ENCODE measurements at places on chromosomes 3 and 15.
A peak's percentile ranks its signal among the peaks of the same experiment; 100 is the strongest.

DNA sequence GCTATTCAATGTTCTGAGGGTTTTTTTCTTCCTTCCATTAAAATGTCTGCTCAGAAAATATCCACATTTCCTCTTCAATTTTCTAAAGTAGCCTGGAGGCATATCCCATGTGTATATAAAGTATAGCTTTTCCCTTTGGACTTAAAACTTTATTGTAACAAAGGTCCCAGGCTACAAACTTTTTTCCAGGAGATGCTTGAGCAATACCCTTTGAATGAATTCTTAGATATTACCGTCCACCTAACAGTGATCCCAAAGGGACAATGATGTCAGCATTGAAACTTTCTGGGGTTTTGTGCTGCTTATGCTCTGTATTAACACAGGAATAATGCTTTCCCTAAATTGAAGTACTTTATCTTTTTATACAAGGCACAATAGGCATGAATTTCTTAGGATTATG, 525.2 kb downstream of the CADM2 start:
- DNase-seq = no peak

DNA sequence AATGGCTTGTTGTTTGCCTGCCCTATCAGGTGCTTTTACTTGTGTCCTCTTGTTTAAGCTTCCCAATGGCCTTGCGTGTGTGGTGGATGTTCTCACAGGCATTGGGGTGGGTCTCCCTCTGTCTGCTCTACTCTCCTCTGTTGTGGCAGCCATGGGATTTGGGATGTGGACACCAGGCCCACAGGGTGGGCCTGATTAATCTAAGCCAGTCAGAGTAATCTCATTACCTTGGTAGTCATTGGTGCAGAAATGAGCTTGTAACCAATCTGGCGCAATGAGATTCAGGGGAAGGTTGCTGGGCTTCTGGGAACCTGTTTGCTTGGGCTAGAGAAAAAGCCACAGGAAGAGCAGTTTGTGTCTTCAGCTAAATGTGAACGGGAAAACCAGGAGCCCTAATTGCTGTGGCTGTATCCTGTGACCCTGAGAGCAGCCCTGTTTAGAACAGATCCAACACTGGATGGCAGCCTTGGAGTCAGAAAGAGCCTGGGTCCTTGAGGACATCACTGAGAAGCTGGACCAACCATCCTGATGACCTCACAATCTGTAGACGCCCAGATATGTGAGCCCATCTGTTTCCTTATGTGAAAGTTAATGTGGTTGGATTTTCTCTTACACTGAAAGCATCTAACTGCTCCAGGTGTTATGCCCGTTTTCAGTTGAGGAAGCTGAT, 157.3 kb upstream of the UBE2E1 start:
- DNase-seq = no peak

- no peak for DNase-seq
Observed at GRCh38 chr15:49752517-49752916, 131.7 kb downstream of the DTWD1 start.

DNA sequence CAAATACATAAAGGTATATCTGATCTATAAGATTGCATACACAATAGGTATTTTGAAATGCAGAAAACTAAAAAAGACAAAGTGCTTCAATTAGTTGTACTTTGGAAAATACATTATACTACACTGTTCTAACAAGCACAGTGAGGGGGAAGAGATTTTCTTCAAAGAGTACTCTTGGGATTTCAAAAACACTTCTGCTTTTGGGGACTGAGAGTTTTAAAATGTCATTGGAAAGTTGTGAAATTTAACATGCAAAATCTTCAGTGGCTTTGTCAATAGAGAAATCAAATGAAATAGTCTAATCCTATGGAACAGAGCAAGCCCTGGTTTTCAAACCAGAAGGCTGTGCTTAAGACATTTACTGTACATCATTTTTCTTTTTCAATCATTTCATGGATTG, 322.2 kb upstream of the SEMA6D start:
- DNase-seq = no peak

DNA sequence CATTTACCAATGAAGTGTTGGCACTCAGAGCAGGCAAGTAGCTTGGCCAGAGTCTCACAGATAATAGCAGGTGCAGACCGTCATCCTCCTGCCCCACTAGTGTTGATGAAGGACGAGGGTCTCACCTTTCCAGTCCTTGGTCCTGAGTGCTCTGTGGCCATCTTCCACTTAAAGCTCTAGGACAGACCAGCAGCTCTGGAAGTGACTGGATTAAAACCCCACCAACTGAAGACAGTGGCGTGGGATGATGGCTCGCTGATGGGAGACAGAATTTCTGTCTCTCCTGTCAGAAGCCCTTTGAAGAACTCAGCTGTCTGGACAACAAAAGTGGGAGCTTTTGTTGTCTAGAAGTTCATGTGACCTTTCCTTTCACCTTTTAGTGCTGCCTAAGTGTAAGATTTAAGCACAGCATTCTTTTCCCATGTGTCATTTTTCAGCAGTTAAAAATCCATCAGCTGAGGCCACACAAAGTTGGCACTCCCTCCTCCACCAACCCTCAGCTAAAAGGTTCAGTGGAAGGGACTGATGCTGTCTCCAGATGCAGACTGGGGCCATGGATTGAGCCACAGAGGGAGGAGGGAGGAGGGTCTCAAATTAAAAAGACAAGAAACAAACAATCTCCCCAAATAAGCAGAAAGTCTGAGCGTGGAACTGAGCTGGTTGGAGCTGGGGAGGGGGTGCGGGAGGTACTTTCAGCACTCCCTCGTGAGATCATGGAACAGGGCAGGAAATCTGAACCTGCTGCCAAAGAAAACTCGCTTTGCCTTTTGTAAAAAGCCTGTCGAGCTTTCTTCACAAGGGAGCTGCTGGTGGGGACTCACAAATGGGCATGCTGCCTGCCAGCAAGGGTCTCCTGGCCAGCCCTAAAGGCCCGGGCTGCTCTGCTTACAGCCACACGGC, 148.5 kb upstream of the CTDSPL start:
- no peak for DNase-seq

GRCh38 chr15:95615436-95615835, 715.1 kb upstream of the NR2F2 start:
- DNase-seq = no peak

DNA sequence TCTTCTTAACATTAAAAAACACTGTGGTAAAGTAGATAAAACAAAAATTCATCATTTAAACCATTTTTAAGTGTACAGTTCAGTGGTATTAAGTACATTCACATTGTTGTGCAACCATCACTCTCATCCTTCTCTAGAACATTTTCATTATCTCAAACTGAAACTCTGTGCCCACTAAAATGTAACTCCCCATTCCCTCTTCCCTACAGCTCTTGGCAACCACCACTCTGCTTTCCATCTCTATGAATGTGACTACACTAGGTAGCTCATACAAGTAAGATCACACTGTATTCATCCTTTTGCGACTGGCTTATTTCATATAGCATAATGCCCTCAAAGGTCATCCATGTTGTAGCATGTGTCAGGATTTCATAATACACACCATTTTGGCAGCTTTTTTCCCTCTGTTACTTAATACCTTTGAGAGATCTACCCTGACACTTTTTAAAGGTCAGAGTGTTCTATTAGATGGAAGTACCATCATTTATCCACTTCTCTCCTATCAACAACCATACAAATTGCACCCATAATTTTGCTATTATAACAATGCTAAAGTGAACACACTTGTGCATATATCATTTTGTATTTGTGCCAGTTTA, 42.9 kb upstream of the FRMD4B start:
- DNase-seq = no peak

DNA sequence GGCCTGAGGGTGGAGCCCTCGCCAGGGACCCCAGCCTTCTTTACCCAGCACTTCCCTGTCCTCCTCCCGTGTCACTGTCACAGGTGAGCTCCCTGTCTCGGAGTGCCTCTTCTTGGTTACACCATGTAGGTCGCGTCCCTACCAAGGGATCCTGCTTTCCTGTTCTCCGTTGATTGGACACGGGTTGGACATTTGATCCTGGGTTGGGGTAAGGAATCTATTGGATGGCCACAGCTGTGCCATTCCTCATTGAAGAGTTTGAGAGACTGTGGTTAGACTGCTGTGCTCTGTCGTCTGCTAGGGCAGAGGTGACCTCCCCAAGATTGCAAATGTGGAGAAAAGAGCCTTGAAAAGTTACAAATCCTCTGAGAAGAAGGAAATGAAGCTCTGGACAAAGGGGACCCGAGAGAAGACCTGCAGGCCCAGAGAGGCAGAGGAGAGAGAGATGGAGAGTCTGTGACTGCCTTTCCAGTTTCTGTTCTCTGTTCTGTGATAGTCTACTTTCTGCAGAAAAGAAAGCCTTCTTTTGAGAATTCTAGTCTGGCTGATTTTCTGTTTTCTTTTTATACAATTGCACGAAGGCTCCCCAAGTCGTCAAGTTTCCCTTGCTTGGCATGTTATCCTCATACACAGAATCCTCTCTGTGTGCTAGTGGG, 325.7 kb upstream of the RGMA start:
- DNase-seq = no peak

- no peak for DNase-seq
Observed at GRCh38 chr3:33131331-33132018, 17.7 kb downstream of the CRTAP start.

DNA sequence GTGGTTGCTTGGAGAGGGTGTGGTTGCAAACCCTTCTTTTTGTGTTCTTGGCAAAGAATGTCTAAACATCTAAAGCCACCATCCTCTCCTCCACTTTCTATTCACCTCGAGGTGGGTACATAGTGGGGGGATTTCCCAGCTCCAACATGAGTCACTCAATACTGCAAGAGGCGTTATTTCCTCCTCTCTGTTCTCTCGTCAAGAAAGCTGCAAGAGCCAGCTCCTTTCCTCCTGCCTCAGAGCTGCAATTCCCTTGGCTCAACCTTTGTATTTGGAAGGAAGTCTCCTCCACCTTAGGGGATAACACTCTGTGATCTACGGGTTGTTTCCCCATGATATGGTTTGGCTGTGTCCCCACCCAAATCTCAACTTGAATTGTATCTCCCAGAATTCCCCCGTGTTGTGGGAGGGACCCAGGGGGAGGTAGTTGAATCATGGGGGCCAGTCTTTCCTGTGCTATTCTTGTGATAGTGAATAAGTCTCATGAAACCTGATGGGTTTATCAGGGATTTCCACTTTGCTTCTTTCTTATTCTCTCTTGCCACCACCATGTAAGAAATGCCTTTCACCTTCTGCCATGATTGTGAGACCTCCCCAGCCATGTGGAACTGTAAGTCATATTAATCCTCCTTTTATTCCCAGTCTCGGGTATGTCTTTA, 138.4 kb downstream of the PLCL2 start:
- peak; percentile 20 for DNase-seq

- DNase-seq = no peak
Observed at GRCh38 chr15:93072411-93073394, 16.3 kb downstream of the RGMA start.

GRCh38 chr3:41041899-41042298, 157.4 kb upstream of the CTNNB1 start:
- DNase-seq = no peak

DNA sequence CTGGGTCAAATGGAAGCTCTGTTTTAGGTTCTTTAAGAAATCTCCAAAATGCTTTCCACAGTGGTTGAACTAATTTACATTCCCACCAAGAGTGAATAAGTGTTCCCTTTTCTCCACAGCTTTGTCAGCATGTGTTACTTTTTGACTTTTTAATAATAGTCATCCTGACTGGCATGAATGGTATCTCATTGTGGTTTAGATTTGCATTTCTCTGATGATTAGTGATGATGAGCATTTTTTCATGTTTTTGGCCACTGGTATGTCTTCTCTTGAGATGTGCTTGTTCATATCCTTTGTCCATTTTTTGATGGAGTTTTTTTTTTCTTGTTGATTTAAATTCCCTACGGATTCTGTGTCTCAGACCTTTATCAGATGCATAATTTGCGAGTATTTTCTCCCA, 745.0 kb upstream of the BCHE start:
- no peak for DNase-seq

DNA sequence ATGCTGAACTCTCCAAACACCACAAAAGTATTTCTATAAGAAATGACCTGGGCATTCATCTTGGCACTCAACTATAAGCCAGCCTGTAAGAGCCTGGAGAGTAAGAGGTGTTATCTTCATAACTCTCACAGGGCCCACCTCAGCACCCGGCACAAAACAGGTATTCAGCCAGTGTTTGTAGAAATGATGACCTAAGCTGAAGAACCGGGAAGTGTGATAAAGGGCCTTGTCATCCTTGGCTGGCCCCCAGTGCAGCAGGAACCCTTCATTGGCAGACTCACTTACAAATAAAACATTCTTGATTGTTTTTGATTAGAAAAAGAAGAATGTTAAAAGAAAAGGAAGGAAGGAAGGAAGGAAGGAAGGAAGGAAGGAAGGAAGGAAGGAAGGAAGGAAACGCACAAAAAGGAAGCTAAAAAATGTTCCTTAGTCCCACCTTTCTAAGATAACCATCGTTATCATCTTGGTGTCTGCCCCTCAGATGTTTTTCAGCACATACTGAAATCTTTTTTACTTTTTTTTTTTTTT, 52.1 kb downstream of the DAPK2 start:
- no peak for DNase-seq

GRCh38 chr3:135581806-135582205, 383.7 kb upstream of the PPP2R3A start:
- no peak for DNase-seq

GRCh38 chr3:34056951-34057390, 258.5 kb downstream of the PDCD6IP start:
- no peak for DNase-seq

GRCh38 chr3:191292243-191293015, 36.8 kb upstream of the CCDC50 start:
- no peak for DNase-seq

DNA sequence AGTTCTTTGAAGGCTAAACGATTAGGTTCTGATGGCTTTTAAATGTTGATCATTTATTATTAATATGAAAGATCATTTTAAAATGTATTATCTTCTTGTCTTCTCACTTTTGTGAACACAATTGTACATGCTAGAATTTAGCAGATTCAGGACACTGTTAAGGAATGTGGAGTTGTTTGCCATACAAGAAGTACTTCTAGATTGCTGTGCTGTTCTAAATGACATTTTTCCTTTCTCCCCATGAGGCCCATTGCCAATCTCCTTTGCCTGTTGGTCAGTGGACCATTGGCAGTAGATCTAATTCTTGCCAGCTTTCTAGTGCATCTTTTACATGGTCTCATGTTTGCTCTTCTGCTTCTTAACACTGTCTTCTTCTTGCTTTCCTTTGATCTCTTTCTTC, 242.3 kb downstream of the MECOM start:
- no peak for DNase-seq

DNA sequence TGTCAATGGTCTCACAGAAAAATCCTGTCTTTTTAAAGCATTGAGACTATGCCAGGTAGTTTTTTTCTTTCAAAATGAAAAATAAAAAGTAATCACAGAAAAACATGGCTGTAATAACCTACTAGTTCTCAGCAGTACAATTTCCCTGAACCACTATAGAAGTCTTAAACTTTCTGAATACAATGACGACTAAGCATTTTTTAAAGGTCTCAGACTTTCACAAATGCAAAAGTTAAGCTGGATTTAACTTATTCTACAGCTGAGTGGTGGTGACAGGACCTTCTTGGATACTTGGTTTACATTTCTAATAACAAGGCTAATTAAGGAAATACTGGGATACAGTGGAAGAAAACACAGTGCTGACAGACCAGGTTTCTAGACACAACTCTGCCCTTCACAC, 81.8 kb downstream of the CBLB start:
- DNase-seq = no peak

- no peak for DNase-seq
Observed at GRCh38 chr15:69505956-69506556, 53.4 kb downstream of the RPLP1 start.

All from stimulated activated CD8-positive, alpha-beta memory T cell treated with anti-CD3 and anti-CD28 coated beads, Interleukin-4, amount 100 ng/mL, for 4 hours (primary cell).